ENCODE measurements at places on chromosomes 2 and 18.

DNA sequence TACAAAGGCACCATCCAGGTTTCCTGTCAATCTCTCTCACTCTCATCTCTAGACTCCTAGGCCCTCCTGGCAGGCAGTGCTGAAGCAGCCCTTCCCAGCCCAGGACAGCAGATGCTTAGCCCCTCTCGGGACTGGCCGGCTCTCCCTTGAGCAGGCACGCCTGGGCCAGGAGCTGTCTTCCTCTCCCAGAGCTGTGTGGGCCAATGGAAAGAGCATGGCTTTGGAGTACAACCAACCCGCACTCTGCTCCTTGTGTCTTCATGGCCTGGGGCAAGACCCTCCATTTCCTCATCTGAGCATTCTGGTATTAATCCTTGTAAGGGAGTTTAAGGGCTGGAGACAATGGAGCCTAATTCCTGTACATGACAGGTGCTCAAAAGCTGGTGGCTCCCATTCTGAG, 97.2 kb downstream of the CAPN13 start:
- no peak for DNase-seq

DNA sequence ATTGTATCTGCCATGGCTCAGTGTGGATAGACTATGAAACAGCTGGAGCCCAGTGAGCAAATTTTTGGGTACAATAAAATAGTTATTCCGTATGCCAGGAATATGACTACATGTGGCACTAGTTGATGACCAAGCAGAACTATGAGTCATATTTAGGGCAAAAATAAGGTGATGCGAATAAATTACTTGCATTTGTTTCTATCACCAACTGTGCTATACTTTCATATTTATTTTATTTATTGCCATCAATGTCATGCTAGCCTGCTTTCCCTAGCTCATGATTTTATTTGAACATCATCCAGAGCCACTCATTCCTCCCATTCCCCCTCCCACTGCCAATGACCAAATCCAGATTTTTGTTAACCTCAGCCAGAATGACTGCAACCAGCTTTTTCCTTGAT, 13.3 kb upstream of the FAP start:
- no peak for DNase-seq

DNA sequence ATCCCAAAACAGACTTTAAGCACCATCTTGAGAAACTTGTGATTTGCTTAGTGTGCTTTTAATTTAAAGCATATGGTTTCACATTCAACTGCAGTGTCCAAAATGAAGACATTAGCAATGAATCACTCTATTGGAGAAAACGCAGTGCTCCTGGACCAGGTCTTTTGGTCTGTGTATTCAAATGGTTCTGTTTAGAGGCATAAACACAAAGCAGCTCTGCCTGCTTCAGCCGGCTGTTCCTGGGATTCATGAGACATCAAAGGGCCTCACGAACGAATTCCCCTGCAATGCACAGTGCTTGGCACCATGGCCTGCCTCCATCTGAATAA, 117.1 kb upstream of the SP5 start:
- no peak for DNase-seq

GRCh38 chr2:1837022-1837421, 92.7 kb upstream of the PXDN start:
- DNase-seq, result no peak

DNA sequence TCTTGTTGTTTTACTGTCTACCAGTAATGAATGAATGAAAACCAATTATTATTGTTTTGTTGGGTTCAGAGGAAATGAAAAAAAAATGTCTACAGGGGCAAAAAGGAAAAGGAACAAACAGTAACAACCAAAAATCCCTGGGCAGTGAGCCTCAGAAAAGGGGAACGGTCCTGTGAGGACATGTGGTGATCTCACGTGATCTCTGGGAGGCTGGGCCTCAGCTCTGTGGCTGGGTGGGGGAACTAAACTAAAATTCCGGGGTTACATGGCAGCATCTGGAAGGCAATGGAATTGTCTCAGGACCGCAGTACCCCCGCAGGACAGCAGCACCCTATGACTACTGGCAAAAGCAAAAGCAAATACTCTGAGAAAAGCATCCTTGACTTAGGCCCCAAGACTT, 80.1 kb downstream of the AFF3 start:
- DNase-seq, result no peak

GRCh38 chr2:21104030-21104660, 19.6 kb upstream of the TDRD15 start:
- no peak for DNase-seq
